ENCODE measurements at places on chromosomes 12 and 14.
A peak's percentile ranks its signal among the peaks of the same experiment; 100 is the strongest.

DNA sequence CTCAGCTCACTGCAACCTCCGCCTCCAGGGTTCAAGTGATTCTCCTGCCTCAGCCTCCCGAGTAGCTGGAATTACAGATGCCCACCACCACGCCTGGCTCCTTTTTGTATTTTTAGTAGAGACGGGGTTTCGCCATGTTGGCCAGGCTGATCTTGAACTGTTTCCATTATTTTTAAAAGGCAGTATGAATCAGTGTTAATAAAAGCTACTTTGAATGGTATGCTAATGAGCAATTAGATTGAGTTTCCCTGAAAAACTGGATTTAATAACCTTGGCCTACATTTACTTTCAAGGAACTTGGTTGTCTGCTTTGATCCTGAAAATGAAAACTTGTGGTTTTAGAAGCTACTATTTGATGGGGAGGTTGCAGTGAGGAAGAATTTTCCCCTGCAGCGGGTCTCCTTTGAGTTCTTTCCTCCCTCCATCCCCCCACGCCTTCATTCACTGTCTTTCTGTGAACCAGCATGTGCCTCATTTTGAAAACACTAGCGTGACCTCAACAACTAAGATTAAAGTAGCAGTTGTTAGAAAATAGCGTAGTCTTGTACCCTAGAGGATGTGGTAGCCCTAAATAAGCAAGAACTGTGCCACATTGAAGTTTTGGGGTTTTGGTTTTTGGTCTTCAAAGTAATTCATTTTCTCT is 17.8 kb upstream of the RPS6KA5 start:
- no peak for DNase-seq

DNA sequence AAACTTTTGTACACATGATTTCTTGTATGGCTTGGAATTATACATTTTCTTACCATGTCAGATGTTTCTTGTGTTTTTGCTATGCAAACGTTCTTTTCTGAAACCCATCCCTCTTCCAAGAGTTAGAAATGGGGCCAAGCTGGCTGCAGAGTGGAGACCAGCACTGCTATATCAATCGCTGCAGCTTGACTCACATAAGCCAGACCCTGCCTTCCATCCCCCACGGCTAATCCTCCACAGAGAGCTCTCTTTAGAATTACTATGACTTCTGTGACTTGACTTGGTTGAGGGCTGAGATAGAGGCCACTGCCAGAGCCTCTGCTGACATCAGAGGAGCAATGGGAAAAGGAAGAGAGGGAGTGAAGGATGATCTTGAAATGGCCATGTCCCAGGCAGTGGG is 147.9 kb downstream of the DACT1 start:
- no peak for DNase-seq

GRCh38 chr14:87461704-87462103 is 531.3 kb downstream of the GALC start:
- DNase-seq = peak; percentile 21

DNA sequence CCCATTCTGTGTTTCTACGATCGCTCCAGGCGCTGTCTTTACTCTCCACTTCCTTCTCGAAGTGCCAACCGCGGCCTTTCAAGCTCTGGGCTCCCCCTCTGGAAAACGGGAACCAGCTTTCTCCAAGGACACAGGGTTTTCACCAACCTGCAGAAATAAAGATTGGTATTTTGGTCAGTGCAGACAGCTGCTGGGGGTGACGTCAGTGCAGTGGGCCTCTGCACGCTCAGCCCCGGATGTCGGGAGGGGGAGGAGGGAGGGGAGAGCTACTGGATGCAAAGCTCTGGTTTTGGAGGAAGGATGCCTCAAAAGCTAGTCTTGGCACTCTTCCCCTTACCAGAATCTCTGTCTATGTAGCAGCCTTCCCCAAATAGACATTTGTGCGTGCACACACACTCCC is 19.9 kb downstream of the HRK start:
- no peak for DNase-seq

DNA sequence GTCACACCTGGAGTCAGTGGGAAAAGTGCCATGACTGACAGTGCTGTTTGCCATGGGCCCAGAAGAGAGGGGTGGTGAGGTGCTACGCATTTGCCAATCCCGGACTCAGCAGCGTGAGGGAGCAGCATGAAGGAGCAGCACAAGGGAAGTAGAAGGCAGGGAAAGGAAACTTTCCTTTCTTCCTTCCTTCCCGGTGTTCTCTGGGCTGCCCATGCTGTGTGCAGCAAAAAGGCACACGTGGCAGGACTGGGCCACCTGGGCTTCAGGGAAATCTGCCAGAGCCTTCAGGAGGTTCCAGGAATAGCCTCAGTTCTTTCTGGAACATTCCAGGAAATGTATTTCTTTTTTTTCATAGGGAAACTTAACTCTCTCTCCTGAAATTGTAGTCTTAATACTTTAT is 23.0 kb downstream of the TRIM9 start:
- DNase-seq = no peak

DNA sequence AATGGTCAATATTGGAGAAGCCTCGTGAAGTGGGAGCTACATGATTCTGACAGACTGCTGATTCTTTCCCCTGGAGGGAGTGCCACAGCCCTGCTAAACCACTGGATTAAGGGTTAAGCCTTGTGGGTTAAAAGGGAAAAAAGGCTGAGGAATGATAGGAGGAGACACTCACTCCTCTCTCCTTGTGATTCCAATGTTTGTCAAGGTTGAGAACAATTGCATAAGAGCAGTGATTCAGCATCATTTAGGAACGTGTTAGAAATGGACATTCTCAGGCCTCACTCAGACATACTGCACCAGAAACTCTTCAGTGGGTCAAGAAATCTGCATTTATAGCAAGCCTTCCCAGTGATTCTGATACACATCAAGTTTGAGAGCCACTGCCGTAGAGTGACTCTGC is 87.8 kb upstream of the GZMB start:
- no peak for DNase-seq

GRCh38 chr12:93090731-93091172 is 161.7 kb upstream of the EEA1 start:
- DNase-seq = no peak

DNA sequence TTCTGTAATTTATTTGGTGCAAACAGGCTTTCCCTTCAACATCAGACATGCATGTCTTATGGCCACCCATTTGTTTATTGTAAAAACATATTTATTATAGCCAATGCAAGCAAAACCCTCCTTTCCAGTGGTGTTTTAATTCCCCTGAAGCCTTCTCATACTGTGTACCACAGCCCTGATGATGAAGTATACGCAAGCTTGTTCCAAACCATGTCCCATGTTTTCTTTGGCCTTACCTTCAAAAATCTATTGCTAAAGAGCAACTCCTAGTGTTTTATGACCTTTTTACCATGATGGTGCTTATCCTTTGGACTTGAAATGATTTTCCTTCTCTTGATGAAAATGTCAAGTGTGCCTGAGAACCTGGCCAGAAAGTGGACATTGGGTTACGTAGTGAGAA is 85.9 kb upstream of the CCDC91 start:
- no peak for DNase-seq

GRCh38 chr14:53306911-53307310 is 153.8 kb upstream of the DDHD1 start:
- DNase-seq = no peak

- no peak for DNase-seq
These were observed 2.7 kb downstream of the ASPG start for GRCh38 chr14:104087981-104088850.

DNA sequence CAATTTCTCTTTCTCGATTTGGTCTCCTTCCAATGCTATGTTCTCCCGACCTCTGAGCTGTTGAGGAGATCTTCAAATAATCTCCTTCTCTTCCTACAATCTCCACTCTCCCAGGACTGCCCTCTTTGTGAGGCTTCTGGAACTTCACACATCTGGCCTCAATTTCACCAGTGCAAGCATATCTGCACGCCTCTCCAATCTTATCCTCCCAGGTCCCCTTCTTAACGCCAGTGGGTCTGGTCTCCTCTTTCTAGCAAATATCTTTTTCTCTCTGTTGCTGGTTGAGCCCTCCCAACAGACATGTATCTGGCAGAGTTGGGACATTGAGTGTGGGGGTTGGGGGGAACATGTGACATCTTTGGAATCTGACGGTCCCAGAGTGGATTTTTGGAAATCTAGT is 17.9 kb downstream of the RTL1 start:
- DNase-seq = no peak

DNA sequence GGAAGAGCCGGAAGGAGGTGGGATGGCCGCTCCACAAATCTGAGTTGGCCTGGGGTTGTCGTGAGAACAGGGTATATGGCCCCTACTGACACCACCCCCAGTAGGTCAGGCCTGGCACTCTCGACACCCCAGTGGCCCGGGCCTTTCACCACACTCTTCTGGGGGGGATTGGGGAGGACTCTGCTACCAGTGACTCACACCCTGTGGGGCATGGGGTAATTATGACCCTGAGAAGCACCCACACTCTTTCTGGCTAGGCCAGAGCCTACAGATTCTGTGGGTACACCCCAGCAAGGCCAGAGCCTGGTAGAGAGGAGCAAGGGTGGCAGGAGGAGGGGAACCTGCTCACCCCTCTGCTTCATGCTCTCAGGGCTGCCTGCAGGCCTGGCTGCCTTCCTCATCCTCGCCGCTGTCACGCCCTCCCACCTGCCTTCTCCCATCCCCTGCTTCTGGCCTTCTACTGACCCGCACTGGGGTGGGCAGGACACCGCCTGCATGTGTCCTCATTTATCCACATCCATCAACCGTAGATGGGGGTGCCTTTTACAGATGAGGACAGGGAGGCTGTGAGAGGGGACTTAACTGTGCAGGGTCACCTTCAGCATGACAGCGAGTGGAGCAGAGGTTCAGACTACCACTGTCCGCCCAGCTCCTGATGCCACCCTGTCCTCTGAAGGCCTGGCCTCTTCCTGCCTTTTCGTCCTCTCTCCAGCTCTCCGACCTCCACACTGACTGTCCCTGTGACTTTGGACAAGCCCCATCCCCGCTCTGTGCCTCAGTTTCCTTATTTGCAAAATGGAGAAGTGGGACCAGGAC is 18.4 kb downstream of the ASB2 start:
- DNase-seq = no peak

- DNase-seq = no peak
These were observed 5.4 kb downstream of the CRACR2A start for GRCh38 chr12:3747543-3747942.

DNA sequence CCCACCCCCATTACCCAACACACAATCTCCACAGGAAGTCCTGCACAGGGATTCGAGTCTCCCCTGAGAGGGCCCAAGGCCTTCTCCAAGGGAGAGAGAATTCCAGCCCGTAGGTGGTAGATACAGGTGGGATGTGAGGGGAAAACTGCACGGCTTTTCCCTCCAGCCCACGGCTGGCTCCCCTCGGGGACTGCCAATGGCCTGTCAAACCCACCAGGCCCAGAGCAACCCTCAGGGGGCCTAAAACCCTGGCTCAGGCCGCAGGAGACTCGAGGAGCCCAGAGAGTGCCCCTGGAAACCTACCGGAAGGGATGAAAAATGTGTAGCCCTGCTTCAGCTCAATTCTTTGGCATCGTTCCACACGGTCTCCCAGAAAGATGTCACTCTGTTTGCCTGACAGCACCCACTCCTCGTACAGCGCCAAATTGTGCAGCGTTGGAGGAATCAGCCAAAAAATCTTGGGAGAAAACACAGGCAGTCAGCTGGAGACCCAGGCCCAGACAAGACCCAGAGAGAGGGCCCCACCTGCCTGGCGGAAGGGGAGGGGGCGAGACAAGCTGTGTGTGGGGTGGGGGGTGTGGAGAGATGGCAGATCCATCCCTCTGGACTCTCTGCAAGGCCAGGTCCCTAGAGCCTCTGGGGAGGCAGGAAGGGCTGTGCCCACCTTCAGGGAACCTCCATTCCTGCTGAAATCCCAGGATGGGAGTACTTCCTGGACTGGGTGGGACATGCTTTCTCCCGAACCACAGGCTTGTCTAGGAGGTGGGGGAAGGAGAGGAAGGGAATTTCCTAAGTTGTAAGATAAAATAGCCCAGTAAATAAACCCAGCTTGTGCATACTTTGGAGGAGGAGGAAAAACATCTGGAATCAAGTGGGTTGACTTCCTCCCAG is 48.1 kb downstream of the KDM2B start:
- DNase-seq = no peak

GRCh38 chr14:23573384-23574015 is 5.1 kb downstream of the JPH4 start:
- DNase-seq = peak; percentile 87

DNA sequence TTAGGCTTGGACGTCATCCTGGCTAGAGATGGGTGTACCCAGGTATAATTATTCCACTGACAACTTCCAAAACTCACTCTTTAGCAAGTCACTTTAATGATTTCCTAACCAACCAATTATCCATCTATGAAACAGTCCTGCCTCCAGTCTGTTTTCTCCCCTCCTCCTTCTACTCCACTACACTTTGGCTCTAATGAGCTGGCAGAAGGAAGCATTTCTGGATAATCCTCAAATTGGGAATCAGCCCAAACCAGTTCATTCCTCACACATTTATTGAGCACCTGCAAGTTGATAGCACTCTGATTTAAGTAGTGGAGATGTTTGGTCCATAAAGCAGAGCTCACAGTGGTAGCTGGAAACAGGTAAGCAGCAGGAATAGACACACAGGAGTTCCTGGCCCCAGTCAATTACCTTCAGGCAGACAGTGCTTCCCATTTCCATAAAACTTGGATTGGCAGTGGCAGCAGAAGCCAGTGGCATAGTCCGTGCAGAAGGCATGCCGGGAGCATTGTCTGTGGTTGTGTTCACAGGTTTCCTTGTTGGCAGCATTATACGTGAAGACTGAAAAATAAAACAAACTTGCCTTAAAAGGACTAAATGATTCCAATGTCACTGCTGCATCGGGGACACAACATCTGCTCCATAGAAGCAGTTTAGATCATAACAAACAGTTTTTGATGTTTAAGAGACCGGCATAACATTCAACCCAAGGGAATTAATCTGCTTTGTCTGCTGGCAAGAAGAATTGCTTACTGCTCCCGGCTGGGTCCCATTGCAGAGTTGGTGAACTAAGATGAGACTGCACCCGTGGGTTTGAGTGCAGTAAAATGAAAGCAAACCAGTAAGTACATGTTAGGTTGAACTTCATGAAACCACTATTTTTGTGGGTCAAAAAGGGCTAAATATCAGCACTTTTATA is 26.2 kb downstream of the NID2 start:
- no peak for DNase-seq

DNA sequence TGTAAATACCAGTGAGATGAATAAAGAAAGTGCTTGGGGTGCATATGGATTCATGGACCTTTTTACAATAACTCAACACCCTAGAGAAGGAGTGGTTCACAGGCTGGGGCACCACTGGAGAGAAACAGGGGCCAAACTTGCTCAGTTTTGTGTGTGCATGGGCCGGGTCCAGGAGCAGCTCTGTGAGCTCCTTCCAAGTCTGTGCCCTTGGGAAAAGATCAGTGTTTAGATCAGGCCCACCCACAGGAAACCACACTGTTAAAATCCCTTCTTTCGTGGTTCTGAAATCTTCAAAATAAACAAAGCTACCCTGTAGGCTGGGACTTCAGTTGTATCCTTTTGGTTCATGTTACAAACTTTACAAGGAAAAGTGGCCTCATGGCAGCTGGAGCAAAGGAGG is 156.1 kb upstream of the TMEM260 start:
- no peak for DNase-seq

- no peak for DNase-seq
These were observed 29.5 kb downstream of the SLC25A21 start for GRCh38 chr14:37142835-37143401.
